ENCODE measurements at places on chromosomes 16 and 17.
A peak's percentile ranks its signal among the peaks of the same experiment; 100 is the strongest.

- DNase-seq = no peak
Observed at GRCh38 chr17:55344514-55344997, 77.1 kb downstream of the MMD start.

- DNase-seq = no peak
Observed at GRCh38 chr17:79466562-79467350, 144.1 kb downstream of the RBFOX3 start.

GRCh38 chr16:11067697-11068141 is 123.4 kb downstream of the CLEC16A start:
- no peak for DNase-seq

DNA sequence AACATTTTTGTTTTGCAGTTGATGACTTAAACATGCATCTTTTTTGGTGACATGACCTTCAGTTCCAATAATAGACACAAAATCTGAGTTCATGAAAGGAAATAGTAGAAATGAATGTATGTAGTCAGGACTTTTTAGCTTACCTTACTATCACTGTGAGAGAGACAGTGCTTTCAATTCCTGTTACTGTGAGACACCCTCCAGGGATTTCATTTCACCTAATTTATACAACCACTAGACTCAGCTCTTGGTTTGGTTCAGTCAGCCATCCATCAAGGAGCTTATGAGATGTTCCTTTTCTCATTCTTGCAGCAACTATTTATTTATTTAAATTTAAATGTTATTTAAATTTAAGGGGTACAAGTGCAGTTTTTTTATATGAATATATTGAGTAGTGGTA is 77.9 kb downstream of the MAP2K4 start:
- no peak for DNase-seq

- no peak for DNase-seq
Observed at GRCh38 chr16:49552313-49552928, 178.8 kb downstream of the C16orf78 start.

GRCh38 chr17:33567223-33567622 is 274.1 kb upstream of the ASIC2 start:
- DNase-seq = no peak

DNA sequence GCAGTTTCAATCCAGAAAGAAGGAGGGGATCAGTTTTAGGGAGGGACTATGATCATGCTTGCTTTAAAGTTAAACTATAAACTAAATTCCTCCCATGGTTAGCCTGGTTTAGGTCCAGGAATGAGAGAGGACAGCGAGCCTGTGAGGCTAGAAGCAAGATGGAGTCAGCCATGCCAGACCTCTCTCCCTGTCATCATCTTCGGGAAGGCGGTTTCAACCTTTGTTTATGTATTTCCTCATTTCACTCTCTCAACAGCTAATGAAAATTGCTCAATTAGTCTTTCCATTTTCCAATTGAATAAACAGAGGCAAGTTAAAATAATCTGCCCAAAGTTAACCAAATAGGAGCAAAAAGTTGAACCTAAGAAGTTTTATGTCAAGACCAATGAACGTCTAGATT is 201.5 kb downstream of the KCNJ2 start:
- DNase-seq = no peak

DNA sequence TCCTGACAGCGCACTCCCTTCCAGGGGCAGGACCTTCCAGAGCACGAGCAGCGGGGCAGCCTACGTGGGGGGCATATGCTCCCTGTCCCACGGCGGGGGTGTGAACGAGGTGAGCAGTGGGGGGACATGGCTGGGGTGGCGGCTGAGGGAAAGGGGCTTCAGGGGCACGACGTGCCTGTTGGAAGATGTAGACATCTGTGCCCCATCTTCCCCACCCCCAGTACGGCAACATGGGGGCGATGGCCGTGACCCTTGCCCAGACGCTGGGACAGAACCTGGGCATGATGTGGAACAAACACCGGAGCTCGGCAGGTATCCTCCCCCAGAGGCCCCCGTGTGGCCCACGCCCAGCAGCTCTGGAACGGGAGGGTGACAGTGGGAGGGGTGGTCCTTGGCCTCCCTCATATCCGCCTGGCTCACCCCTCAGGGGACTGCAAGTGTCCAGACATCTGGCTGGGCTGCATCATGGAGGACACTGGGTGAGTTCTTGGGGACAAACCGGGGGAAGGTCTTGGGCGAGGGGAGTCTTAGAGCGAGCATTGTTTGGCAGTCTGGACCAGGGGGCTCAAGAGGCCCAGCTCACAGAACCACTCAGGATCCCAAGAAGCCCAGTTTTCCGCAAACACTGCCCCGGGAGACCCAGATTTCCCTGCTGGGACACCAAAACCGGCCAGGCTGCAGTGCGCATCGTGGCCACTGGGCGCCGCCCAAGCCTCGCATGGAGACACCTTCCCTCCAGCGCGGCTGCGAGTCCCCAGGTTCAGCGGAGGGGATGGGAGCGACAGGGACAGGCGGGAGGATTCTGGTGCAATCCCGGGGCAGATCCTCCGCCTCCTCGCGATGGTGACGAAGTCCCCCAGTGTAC is 15.7 kb downstream of the ADAM11 start:
- peak; percentile 92 for DNase-seq

DNA sequence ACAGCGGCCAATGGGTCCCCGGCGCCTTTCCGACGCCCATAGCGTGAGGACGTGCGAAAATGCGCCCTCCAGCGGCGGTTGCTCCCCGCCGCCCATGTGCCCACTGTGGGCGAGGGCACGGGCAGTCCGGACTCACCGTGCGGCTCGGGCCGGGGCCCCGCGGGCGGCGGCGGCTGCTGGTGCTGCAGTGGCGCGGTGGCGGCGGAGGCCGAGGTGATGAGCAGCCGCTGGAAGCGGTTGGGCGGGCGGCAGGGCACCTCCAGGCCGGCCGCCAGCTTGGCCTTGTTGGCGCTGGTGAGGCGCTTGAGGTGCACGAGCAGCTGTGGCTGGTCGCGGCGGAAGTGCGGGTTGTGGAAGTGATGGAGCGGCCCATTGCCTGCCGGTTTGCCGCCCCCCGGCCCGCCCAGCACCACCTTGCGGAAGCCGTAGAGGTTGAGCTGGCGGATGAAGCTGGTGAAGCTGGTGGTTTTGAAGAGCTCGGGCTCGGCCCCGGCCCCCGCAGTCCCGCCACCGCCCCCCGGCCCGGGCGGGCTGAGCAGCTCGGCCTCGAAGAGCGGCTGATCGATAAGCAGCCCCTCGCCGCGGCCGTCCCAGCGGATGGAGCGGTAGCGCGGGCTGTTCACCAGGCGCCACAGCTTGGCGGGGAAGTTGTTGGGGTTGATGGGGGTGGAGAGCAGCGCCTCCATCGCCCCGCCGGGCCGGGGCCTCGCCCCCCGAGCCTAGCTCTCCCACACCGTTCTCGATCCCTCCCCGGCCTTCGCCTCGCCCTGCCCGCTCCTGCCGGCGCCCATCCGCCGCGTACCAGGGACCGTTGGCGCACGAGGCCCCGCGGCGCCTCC is at the start of gene HSF5:
TSS of gene HSF5 (minus strand) at position 820 of the 839 bp plus-strand sequence. CDS start at position 686, 134 bp downstream.
- peak; percentile 69 for DNase-seq

GRCh38 chr17:69012895-69013805 is 47.6 kb downstream of the ABCA9 start:
- DNase-seq = no peak

GRCh38 chr16:87636050-87636684 is 33.9 kb downstream of the JPH3 start:
- DNase-seq = peak; percentile 81

DNA sequence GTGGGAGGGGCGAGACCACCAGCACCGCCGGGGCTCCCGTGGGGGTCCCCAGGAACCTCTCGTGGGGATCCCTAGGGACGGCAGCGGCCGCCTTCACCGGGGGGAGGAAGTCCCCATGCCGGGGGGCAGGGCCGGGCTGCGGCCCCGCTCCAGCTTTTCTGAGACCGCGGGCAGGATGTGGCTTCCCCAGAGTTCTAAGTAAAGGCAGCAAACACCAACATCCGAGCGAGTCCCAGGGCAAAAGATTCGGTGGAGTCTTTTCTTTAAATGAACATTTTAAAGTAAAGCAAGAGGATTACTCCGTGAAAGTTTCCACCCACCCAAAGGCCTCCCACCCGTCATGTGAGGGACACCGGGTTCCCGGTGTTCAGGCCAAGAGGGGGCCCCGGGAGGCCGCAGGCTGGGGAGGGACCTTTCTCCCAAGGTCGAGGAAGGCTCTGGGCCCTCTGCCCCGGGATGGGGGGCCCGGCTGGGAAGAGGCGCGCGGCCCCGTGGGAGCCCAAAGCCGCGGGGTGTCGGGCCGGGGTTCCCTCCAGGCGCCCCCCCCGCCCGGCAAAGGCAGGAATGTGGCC is 137.2 kb upstream of the RPH3AL start:
- DNase-seq = peak; percentile 40

DNA sequence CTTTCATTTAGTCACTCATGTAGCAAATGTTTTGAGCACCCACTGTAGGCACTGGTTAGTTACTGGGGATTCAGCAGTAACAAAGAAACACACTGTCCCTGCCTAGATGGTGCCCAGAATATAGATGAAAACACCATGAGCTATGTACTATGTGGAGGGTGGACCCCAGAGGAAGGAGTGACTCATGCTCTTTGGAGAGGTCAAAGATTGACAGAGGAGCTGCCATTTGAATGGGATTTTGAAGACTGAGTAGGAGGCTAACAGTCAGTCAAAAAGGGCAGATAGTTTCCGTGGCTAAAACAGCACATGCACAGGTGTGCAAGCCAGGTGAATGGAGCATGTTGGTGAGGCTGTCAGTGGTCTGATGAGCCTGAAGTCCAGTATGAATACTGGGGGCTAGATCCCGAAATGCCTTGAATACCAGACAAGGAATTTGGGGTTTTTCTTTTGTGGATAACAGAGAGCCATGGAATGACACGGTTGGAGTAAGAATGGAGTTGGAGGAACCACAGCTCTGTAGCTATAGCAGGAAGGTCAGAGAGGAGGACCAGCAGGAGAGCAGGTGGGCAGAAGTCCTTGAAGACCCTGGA is 6.1 kb downstream of the IL21R start:
- peak; percentile 25 for DNase-seq

GRCh38 chr17:5135726-5136579 is 20.1 kb downstream of the USP6 start:
- no peak for DNase-seq

DNA sequence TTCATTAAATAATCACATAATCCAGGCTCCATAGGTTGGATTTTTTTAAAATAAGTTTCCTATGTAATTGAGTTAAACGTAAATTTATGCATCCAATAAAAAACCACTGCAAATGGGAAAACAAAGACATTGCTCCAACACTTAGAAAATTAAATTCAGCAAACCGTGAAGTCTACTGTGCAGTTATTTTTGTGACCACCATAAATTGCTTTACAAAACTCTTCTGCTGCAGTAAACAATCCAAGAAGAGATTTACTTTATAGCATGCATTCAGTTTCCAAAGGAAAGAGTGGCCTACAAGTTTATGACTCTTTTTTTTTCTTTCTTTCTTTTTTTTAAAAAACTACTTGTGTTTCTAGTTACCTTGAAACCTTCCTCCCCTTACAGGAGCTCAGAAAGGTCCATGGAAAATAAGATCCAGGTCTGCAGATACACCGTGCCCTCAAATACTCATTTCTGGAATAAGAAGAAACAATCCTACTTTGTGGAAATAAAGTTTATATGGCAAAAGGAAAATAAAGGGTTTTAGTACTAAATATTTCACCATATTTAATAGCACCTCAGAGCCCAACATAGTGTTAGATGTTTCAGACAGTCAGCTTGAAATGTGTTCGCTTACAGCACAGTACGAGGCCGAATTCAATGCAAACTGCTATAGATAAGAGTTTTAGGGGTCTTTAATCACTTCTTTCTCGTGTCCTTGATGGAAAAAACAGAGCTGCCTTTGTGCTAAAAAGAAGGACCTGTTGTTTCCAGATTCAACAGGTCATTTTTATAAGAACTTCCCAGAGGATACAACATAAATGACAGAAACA is 3.2 kb downstream of the HS3ST3A1 start:
- DNase-seq = no peak

GRCh38 chr17:39927929-39928857 is 661 bp downstream of the LRRC3C start:
- no peak for DNase-seq

DNA sequence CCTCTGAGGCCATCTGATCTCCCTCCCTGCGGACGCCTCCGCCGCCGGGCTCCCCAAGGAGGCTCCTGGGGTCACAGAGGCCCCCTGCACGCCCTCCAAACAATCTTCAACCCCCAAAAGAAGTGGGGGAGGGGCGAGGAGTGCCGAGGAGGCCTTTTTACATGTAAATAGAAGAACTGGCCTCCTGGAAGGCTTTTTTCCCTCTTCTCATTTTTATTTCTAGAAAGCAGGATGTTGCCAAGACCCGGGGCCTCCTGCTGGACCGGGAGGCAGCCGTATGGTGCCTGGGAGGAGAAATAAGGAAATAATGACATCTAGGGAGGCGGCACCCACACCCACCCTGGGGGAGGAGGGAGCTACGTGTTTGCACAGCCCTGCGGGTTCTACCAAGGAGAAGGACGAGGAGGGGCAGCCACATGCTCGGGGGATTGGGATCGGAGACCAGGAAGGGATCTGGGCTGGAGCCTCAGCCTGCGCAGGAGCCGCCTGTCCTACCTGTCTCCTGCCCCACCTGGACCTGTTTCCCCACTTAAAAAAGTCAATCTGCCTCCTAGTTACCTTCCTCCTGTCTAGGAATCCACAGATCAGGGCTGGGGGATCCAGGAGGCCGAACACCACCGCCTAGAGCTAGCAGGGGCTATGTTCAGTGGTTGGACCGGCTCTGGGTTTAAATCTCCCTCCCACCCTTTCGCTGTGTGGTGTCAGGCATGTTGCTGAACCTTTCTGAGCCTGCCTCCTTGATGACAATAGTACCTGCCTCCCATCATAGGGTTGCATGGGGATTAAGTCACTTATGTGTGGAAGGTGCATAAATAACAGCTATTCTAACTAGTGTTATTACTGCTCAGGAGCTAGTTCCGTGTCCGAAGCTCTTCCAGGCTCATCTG is 175.7 kb upstream of the GSE1 start:
- no peak for DNase-seq

DNA sequence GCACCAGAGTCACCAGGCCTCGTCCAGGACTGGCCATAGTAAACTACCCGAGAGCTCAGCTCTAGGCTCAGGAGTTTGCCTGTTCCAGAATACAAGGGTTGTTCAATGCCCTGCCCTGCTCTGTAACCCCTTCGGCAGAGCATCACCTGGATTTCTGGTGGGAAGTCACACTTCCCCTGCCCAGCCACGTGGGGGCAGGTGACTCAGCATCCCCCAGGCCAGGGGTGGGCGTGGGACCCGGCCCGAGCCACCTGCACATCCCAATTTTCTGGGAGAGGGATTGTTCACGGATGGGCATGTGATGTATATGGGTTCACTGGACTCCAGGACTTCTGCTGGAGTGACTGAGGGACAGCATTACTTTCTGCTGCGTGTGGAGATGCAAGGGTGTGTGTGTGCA is 25.8 kb downstream of the COX4I1 start:
- DNase-seq = no peak

DNA sequence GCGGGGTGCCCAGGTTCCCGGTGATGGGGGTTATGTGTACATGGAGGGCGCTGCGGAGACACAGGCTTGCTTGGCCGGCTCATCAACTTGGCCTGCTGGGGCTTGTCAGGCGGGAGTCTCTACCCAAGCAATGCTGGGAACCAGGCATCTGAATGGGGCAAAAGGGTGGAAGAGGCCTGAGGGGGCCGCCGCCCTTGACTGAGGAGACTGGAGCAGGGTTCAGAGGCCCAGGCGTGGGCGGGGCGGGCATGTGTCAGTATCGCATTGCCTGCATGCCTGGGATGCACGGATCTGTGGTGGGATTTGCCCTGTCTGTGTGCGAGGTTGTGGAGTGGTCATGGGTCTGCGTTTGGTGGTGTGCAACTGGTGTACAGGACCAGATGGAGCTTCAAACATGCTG is 21.1 kb downstream of the ARHGAP23 start:
- no peak for DNase-seq

- no peak for DNase-seq
Observed at GRCh38 chr17:17937201-17937853, 34.9 kb downstream of the TOM1L2 start.

GRCh38 chr17:1173432-1174262 is 6.1 kb downstream of the ABR start:
- DNase-seq = no peak
